ENCODE measurements at places on chromosomes 11 and 22. TPM values are rescaled to one million over a fixed set of nuclear protein-coding genes. Genes with fewer than 3 reads are reported as not detected.
A peak's percentile ranks its signal among the peaks of the same experiment; 100 is the strongest.

The SEPTIN3 gene
- 0.20 TPM for total RNA-seq

- peak overlapping the region; percentile 23 for H3K27ac ChIP-seq
- no peaks in the 10 kb centered on the region for H3K36me3 ChIP-seq
- no peak for DNase-seq
- H3K27me3 ChIP-seq = no peaks in the 10 kb centered on the region
- peaks cover 41% of the 10 kb centered on the region for H3K4me1 ChIP-seq
Observed at GRCh38 chr11:75264356-75264755, 23.8 kb downstream of the TPBGL start.

The RPUSD4 gene
- total RNA-seq = 43.4 TPM

- H3K4me3 ChIP-seq = no peak overlapping the region
- H3K27me3 ChIP-seq = peaks cover 56% of the 10 kb centered on the region
- peak; percentile 9 for DNase-seq
- H3K4me1 ChIP-seq = no peaks in the 10 kb centered on the region
- no peak overlapping the region for H3K27ac ChIP-seq
Observed at GRCh38 chr11:69721745-69722144, 17.9 kb upstream of the FGF19 start.

DNA sequence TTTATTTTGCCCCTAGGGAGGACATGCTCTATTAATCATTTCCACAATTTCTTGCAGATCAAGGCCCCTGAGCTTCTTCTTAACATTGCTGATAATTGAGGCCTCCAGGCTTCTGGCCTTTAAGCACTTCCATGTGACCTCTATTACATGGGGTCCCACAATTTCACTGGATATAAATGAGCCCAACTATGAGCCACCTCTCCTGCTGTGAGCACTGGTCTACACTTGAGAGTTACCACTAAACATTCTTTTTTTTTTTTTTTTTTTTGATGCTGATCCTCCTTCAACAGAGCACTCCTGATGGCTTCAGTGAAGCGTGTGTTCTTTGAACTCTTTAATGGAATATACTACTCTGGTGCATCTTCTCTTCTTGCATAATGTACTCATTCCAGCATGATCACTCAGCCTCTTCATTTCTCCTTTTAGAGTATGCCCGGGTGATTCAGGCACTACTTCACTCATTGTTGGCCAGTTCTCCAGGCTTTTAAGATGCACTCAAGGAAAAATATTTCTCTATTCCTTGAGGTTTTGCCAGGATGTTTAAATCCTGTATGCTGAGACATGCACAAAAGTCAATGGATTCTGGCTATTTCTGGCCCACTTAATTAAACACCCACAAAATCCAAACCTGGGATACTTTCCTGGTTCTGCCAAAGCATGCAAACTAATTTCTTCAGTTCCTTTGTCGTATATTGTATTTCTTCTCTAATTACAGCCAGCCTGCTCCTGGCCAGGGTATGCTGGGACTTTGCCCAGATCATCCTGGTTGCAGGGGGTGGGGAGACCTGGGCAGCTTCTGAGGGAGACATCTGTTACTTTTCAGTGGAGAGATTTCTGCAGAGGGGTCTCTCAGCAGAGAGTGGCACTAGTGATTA lies 257.8 kb upstream of the LUZP2 start:
- no peak for DNase-seq
- no peaks in the 10 kb centered on the region for H3K27me3 ChIP-seq
- H3K27ac ChIP-seq = no peak overlapping the region
- H3K36me3 ChIP-seq = no peaks in the 10 kb centered on the region
- no peaks in the 10 kb centered on the region for H3K4me1 ChIP-seq

The TTLL12 gene
- total RNA-seq = 83.5 TPM

The SLC22A12 gene
- not detected for total RNA-seq

The MOGAT2 gene
- total RNA-seq = not detected

The GPR137 gene
- total RNA-seq = 28.5 TPM

DNA sequence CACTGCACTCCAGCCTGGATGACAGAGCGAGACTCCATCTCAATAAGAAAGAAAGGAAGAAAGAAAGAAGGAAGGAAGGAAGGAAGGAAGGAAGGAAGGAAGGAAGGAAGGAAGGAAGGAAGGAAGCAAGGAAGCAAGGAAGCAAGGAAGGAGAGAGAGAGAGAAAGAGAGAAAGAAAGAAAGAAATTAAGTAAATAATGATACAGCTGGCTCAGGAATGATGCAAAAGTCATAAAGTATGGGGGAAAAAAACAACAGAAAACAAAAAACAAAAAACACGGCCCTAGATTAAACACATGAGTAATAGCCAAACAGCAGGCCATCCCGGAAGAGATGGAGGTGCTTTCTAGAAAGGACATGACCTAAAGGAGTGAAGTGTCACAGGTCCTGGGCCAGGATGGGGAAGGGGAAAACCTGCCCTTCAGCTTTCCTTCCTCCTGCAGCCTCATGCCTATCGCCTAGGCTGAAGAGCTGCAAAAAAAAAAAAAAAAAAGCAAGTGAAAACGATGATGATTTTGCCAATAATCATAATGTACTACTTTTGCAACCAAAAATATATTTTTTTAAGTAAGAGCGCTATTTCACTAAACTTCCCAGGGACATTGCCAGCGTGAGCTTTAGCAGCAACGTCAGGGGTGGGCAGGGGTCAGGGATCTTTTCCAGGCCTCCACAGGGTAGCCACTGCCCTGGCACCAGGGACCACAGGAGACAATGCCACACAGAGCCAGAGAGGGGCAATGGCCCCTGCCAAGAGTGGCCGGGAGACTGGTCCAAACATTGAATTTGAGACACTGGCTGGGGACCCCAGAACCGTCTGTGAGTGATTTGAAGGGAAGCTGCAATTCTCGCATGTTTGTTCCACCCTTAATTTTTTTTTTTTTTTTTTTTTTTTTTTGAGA lies 28.2 kb upstream of the TMPRSS4 start:
- H3K4me1 ChIP-seq = peaks cover 89% of the 10 kb centered on the region
- H3K4me3 ChIP-seq = no peak overlapping the region
- H3K27ac ChIP-seq = peak overlapping the region; percentile 83
- H3K27me3 ChIP-seq = no peaks in the 10 kb centered on the region
- H3K36me3 ChIP-seq = no peaks in the 10 kb centered on the region

The SCGB2A2 gene
- total RNA-seq = not detected

- H3K36me3 ChIP-seq = peaks cover 5% of the 10 kb centered on the region
- no peak overlapping the region for H3K27ac ChIP-seq
- DNase-seq = no peak
- H3K4me1 ChIP-seq = peaks cover 3% of the 10 kb centered on the region
- peaks cover 1% of the 10 kb centered on the region for H3K27me3 ChIP-seq
Observed at GRCh38 chr11:125049164-125049792, 13.8 kb upstream of the SLC37A2 start.

The BACE1 gene
- total RNA-seq = 0.97 TPM

DNA sequence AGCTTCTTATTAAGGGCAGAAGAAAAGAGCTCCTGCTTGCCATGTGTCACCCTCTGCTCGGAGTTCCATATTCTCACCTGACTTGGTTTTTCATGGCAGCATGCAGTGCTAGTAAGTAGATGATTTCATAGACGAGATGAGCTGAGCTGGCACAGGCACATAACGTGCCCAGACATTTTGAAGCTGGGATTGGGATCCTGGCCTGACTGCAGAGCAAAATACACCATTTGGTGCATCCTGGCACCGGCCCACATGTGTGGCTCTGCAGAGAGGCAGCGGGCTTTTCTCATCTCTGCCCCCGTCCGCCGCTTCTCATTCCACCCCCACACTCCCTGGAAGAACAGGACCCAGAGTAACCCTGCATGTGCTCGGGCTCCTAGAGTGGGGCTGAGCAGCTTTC lies 24.8 kb downstream of the FAM118A start:
- H3K4me3 ChIP-seq = no peak overlapping the region
- H3K36me3 ChIP-seq = peaks cover 28% of the 10 kb centered on the region
- no peak overlapping the region for H3K27ac ChIP-seq
- H3K4me1 ChIP-seq = peaks cover 19% of the 10 kb centered on the region
- H3K27me3 ChIP-seq = no peaks in the 10 kb centered on the region

- H3K4me3 ChIP-seq = no peak overlapping the region
- peaks cover 46% of the 10 kb centered on the region for H3K36me3 ChIP-seq
- H3K27me3 ChIP-seq = no peaks in the 10 kb centered on the region
- no peak overlapping the region for H3K27ac ChIP-seq
Observed at GRCh38 chr22:21803811-21804249, 63.6 kb downstream of the MAPK1 start.

- no peaks in the 10 kb centered on the region for H3K4me1 ChIP-seq
- H3K27me3 ChIP-seq = no peaks in the 10 kb centered on the region
- H3K36me3 ChIP-seq = no peaks in the 10 kb centered on the region
- no peak overlapping the region for H3K4me3 ChIP-seq
Observed at GRCh38 chr22:41038732-41039131, 53.7 kb upstream of the EP300 start.
